Ammon's horn (tissue), 1 donor: ENCODE measurements at places on chromosomes 7 and 10.

GRCh38 chr10:79407811-79408795 is 37.3 kb downstream of the ZCCHC24 start:
- DNase-seq, result no peak

- DNase-seq, result no peak
These were observed 327.9 kb downstream of the ACTR3B start for GRCh38 chr7:153087498-153087897.

GRCh38 chr10:129764011-129764900 is 199.8 kb downstream of the EBF3 start:
- no peak for DNase-seq

DNA sequence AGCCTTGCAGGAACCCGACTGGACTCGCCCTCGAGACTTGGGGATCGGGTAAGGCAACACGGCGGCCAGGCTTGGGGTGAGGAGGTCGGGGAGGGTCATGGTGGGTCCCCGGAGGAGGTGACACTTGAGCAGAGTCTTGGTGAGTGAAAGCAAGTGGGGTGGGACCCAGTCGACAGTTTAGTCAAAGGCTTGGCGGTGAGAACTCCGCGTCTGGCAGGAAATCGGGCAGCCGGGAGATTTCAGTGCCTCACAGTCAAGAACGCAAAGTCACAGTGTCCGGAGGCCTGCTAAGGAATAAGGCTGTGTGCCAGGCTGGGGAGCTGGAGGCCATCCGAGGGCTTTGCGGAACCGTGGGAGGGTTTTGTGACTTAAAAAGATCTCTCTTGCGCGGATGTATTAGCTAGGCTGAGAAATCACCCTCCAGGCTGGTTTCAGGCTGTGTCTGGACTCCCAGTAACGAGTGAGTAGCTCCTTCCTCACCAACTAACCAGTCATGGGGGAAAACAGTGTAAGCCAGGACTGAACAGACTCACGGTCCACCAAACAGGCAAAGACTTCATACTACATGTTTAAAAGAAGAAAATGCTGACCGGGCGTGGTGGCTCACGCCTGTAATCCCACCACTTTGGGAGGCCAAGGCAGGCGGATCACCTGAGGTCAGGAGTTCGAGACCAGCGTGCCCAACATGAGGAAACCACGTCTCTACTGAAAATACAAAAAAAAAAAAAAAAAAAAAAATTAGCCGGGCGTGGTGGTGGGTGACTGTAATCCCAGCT is 613 bp downstream of the AP5Z1 start:
- no peak for DNase-seq

DNA sequence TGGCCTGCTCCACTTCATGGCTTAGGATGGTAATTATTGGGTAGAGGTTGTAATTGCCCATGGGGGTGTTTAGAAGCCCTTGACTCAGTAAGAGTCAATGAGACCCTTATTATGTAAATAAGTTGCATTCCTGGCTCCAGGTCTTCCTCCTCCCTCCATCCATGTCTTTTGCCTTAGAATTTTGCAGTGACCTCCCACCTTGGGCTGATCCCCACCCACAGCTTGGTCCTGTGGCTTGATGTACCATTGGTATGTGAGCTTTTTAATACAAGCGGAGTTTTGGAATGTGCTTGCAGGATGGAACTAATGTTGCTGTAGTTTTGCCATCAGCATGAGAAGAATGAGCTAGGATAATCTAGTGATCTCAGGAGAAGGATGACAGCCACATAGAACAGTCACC is 73.2 kb upstream of the DGKI start:
- no peak for DNase-seq

GRCh38 chr10:43360086-43360485 is 11.3 kb upstream of the FXYD4 start:
- DNase-seq, result no peak

DNA sequence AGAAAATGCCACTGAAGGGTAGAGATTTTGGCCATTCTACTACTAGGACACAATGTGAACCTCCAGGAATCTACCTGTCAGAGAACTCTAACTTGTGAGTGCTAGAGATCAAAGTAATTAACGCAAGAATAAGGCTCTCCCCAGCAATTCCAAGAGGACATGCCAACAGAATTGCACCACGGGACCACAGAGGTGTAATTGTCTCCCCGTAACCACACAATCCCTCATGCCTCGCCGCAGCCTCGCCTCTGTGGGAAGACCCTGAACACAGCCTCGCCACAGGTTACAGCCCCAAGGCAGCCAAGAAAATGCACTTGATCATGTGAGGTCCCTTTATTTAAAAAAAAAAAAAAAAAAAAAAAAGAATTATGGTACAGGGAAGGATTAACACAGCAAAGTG is 29.5 kb downstream of the CDCA7L start:
- no peak for DNase-seq

- DNase-seq, result peak; percentile 78
These were observed 76.1 kb upstream of the CPXM2 start for GRCh38 chr10:123967626-123968243.

DNA sequence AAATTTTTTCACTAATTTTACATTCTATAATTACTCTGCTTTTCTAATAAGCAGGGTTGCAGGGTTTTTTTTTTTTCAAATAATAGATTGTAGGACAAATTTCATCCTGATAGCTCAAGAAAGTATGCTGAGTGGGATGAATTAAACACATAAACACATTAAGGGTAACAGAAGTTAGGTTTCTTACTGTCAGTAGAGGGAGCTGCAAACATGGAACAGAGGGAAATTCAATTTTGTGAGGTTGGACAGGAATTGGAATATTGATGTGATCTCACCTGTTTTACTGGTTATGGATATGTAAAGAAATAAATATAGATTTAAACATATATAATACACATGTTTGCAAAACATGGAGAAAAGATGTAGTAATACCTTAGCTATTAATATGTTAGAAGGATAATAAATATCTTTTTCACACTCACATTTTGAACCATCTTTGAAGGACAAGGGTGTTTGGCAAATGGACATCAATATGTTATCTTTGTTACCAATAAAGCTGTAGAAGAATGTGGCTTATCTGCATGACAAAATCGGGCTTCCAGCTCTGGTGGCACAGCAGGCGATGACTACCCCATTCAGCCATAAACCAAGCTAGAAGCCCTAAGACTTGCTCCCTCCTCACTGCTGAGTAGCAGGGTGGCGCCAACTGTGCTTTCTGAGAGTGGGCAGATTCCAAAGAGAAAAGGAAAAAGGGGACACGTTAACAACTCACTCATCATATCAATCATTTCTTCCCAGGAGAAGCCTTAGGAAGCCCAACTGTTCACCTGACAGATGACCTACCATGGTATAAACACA is 1257.4 kb downstream of the GATA3 start:
- no peak for DNase-seq

DNA sequence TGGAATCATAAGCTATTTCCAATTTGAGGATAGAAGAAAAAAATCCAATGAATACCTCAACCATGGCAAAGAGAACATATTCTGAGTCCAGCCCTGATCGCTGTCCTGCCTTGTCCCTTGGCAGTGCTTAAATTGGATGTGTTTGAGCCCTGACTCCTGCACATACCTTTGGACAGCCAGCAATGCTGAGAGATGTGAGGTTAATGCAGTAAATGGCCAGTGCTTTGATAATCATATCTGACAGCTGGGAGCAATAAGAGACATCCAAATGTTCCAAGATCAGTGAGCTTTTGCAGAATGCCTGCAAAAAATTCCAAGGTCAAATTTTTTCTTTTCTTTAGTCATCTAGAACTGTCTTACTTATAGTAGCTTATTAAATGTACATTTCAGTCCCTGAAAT is 80.1 kb upstream of the LRRC17 start:
- DNase-seq, result no peak

DNA sequence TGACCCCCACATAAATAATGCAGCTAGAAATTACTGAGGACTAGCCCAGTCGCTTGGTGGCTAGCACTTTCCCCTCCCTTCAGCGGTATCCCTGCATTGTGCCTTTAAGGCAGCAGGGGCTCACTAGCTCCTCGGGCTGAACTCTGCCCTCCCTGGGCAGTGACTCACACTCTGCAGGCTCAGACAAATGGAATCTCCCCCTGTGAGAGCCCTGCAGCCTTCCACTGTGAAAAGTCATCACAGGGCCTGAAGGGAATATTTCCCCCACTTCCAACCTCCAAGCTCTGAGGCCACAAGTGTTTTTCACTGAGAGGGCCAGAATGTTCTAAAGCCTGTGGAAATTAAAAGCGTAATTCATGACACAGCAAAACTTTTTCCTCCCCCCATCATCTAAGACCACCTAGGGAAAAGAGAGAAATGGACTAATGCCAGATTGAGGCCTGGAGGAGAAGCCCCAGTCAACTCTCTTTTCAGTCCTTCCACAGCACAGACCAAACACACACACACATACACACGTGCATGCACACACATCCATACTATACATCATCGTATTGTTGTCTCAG is 93.6 kb upstream of the COL1A2 start:
- no peak for DNase-seq

DNA sequence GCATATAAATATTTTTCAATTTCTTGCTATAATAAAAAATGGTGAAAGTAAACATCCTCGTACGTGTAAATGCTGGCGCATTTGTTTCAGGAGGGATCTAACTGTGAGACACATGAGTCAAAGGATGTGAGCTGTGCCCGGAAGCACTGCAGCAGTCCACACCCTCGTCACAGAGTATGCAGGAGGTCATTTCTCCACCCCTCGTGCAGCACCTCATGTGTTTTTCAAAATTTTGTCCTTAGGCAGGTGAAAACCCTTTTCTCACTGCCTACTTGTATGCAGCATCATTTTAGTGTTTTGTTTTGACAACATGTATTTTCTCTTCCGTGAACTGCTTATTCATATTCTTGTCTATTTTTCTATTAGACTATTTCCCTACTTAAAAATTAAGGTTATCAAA is 162.7 kb downstream of the AVL9 start:
- no peak for DNase-seq

DNA sequence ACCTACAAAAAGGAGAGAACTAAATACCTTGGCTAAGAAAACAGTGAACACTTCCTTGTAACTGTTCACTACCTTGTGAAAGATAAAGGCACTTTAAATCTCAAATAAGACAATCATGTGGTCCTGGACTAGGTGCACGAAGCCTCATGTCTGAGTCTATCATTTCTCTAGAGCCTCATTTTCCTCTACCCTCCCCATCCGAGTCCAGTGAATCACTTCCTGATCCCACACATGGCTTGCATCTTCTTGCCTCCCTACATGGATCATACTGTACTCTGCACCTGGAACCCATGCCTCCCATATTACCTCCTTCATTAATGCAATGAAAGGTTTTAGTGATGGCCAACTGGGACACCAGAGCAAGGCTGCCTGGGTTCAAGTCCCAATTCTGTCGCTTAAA is 34.5 kb downstream of the SNX10 start:
- DNase-seq, result no peak

DNA sequence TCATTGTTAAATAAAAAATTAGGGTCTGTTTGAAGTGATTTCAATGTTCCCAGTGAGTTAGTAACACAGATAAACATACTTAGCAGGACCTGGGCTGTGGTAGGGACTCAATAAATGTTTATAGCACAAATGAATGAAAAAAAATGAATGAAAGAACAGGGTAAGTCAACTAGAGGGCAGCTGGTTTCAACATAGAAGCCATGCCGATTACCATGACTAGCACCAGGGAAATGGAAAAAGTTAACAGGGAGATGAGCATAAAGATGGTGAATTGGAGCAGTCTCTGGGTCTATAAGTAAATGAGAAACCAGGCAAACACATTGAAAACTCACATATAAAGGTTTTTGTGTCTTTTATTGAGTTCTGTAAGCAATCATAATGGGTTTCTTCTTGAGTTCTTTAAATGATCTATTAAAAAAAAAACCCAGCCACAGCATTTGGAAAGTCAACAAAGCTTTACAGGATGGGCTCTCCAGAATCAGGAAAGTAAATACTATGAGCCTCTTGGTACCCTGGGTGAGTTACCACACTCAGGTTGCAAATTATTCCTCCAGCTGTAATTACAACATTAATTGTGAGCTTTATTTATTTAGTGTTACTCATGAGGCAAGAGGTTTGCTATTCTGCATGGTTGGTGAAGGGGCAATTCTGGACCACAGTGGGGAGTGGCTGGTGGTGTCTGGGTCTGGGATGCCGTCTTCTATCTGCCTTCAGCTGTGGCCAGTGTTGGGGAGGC is 46.1 kb upstream of the MTPN start:
- DNase-seq, result no peak

DNA sequence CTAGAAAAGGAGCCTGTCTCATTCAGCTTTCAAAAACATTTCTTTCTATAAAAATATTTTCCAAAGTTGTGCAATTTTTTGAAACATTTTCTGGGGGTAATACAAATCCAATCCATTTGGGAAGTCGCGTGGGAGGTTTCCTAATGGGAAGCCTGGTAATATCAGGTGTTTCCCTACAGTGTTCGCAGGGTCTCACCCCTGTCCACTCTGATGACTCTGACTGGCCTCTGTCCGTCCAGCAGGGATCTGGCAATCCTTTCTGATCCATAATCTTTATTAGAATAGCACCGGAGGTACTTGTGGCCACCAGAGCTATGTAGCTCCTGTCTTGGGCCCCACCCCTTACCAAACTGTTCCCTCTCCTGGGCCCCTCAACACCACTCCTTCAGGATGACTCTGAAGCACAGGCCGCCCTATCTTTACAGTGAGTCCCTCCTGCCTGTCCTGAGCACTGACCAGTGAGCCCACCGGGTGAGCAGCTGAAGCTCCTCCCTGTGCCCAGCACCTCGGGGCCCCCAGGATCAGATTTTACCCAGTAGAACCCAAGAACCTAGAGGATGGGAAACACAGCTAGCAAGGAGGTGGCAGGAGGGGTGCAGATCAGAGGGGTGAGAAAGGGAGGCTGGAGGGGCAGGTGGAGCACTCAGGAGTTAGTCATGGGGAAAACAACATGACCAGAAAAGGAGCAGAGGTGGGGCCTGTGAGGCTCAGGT is 84.8 kb downstream of the PTPRE start:
- DNase-seq, result no peak

- DNase-seq, result no peak
These were observed 388.6 kb downstream of the EXOC4 start for GRCh38 chr7:133641436-133641835.

DNA sequence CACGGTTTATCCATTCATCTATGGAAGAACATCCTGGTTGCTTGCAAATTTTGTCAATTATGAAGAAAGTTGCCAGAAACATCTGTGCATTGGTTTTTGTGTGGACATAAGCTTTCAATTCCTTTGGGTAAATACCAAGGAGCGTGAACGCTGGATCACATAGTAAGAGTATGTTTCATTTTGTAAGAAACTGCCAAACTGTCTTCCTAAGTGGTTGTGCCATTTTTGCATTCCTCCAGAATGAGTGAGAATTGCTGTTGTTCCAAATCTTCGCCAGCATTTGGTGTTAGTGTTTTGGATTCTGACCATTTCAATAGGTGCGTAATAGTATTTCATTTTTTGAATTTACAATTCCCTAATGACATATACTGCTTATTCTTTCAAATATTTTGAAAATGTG is 155.3 kb upstream of the FRMD4A start:
- no peak for DNase-seq

DNA sequence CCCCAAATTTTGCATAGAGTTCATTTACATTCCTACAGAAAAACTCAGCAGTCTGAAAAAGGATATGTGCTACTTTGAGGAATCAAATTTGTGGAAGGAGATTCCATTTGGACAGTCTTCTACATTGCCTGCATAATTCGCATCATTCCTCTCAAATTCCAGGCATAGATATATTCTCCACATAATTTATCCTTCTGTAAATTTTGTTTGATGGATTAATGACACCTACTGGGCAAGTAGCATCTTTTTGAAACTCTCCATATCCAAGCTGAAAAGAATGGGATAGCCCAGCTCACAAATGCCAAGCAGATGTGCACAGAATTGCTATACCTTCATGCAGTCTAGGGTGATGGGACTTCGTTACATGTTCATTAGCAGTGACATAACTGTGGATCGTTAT is 515.3 kb downstream of the AUTS2 start:
- no peak for DNase-seq

- DNase-seq, result no peak
These were observed 64.4 kb downstream of the EGFR start for GRCh38 chr7:55083206-55083605.
